Fibroblast of skin of left quadriceps (primary cell): ENCODE measurements at places on chromosomes 4 and X.

GRCh38 chrX:63754136-63754859 lies 30.7 kb downstream of the ARHGEF9 start:
- DNase-seq: no peak

GRCh38 chr4:24000470-24000831 lies 110.6 kb upstream of the PPARGC1A start:
- DNase-seq: no peak

DNA sequence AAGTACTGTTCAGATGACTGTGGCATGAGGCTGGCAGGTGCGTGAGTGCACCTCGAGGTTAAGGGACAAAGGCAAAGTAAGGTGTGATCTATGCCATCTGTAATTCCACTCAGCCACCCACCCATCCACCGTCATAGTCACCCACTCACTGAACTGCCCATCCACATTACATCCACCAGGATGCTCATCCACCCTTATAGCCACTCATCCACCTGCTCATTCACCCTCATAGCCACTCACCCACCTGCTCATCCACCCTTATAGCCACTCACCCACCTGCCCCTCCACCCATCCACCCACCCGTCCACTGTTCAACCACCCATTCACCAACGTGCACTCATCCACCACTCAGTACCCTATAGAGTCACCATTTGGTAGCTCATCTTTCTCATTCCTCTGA lies 64.1 kb upstream of the UXT start:
- DNase-seq: no peak

GRCh38 chr4:147093206-147093605 lies 147.5 kb upstream of the TTC29 start:
- DNase-seq: no peak

DNA sequence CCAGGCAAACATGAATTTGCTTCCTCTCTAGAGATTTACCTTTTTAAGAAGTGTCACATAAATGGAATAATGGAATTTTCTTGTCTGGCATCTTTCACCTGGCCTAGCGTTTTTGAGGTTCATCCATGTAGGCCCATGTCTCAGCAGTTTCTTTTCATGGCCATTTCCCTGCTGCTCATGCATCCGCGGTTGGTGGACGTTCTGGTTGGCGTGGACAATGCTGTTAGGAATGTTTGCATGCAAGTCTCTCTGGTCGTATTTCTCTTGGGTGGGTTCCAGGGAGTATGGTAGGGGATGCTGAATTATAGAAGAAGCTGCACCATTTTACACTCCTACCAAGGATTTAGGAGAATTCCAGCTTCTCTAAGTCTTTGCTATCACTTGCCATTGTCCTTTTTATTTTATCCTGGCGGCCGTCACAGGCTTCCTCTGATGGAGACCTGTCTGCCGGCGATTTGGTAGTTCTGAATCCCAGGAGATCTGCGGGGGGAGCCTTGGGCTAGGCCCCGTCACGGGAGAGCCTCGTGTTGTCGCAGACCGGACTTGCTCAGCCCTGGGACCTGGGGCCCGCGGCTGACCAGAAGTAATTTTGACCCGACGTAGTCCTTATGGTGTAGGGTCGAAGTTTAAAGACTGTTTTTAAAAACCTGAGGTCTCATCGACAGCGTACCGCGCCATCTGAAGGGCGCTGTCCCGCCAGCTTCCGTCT lies 56.9 kb upstream of the TADA2B start:
- DNase-seq: no peak

DNA sequence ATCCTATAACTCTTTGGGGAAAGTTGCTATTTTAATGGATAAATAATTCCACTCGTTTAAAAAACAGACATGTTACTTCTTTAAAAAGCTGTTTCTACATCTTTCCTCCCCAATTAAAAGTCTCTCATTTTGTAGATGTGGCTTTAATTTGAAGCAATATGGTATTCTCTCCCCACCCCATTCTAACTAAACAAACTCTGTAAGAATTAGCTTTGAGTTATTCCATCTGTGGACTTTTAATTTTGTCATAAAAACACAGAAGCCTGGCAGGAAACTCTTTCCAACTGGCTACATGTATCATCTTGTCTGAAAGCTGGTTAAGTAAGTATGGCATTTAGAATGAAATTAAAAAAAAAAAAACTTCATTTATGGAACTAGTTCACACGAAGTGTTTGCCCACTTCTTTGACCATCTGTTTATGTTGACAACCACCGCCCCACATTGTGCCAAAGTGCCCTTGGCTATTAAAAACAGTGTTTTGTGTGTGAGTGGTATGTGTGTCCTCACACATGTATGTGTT lies 140.3 kb downstream of the NAA11 start:
- no peak for DNase-seq

DNA sequence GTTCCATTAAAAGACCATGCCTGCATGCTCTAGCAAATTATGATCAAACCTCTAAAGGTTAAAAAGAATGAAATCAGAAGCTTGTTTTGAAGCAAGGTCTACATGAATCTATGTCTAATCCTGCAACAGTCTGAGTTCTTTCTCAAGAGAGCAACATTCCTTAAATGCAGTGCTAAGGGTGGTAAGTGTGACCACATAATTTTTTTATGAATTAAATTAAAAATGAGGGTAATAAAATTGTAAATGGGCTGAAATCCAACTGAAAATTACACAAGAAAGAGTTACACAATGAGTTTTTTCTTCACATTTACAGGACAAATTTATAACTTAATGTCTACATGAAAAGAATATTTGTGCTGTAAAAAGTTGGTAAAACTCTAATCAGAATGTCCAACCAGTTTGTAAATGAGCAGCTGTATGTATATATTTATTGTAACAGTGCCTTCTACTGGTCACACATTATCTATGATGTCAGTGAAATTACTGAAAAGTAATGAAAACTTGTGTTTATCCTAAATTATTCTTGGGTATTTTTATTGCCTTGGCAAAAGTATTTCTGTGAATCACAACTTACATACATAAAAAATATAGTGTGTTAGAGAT lies 336.3 kb upstream of the PITX2 start:
- DNase-seq: peak; percentile 47

DNA sequence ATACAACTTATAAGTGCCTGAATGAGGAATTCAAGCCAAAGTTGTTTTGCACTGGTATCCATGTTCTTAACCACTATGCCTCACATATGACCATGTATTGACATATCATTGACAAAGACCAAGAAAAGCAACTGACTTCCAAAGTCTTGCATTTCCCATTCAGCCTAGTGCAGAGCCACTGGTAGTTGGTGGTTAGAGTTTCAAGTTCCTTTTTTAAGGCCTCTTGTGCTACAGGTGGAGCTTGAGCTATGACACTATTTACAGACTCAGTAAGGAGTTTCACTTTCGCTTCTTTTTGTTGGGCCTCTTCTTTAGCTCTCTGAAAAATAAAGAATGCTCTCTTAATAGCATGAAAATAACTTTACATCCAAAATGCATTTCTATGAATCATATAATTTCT lies 763.0 kb downstream of the DMD start:
- no peak for DNase-seq

DNA sequence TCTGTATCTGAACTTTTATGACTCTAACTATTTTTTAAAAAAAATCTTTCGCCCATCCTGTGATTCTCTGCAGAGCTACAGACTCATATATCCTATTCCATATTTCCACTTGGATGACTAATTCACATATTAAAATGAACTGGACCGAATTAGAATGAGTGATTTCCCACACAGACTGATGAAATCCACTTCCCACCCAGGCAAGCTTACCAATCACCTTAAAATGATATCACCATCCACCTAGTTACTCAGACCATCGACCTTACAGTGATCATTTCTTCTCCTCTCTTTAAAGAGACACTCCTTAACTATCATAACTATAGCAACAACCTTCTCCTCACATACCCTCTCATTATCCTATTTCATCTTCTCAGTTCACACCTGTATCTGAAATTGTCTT lies 34.1 kb upstream of the GUCY1B1 start:
- no peak for DNase-seq

DNA sequence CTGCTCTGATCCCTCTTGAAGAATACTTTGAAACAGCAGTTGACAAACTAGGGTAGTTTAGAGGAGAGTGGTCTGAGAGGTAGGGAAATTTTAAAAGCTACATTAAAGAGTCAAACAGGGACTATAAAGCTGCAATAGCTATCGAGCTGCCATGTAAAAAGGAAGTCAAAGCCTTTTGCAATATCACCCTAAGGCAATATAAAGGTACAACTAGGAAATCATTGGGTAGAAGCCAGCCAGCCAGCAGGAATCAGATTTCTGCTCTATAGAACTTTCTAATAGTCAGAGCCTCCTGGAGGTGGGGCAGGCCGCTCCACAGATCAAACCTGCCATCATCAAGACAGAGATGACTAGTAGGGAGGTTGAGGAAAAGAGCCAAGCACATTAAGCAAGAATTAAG lies 15.2 kb upstream of the PHOX2B start:
- no peak for DNase-seq

DNA sequence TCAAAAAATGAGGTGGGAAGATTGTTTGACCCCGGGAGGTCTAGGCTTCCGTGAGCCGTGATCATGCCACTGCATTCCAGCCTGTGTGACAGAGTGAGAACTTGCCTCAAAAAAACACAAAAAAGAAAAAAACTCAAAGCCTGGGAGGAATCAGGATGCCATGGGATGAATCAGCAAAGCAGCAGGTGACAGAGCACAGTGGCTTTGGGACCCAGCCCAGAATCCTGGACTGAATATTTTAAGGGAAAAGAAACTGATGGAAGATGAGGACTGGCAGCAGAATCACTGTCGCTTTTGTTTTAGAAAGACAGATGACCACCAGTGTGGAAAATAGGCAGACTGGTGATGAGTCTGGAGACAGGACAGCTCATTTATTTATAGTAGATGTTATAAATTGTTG lies 16.6 kb downstream of the S100G start:
- DNase-seq: no peak

DNA sequence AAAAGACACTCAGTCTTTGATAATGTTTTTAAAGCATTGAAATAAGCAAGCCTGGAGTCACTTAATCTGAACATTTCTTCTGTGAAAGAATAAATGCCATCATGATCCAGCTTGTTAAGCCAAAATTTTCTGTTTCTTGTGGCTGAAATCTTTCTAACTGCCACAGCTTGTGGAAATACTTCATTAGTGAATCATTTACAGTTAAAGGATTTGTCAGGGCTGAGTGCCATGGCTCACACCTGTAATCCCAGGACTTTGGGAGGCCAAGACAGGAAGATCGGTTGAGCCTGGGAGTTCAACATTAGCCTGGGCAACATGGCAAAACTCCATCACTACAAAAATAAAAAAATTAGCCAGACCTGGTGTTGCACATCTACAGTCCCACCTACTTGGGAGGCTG lies 93.3 kb upstream of the PDE5A start:
- DNase-seq: no peak

- DNase-seq: no peak
Observed at GRCh38 chr4:170805352-170805751, 715.6 kb upstream of the AADAT start.

DNA sequence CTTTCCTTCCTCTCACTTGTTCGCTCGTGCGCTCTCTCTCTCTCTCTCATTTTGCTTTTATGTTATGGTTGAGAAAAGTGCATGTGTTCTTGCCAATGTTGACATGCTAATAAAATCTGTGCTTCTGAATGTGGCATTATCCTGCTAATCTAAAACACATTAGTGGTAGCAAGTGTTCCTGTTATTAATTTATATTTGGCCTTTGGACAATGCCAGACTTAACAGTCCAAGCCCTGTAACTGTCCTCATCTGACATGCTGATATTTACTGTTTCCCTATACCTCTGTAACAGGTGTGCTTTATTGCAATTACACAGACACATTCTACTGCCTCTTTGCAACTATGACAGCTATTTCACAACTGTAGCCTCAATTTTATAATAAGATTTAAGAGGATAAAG lies 2.7 kb downstream of the PPARGC1A start:
- DNase-seq: no peak

DNA sequence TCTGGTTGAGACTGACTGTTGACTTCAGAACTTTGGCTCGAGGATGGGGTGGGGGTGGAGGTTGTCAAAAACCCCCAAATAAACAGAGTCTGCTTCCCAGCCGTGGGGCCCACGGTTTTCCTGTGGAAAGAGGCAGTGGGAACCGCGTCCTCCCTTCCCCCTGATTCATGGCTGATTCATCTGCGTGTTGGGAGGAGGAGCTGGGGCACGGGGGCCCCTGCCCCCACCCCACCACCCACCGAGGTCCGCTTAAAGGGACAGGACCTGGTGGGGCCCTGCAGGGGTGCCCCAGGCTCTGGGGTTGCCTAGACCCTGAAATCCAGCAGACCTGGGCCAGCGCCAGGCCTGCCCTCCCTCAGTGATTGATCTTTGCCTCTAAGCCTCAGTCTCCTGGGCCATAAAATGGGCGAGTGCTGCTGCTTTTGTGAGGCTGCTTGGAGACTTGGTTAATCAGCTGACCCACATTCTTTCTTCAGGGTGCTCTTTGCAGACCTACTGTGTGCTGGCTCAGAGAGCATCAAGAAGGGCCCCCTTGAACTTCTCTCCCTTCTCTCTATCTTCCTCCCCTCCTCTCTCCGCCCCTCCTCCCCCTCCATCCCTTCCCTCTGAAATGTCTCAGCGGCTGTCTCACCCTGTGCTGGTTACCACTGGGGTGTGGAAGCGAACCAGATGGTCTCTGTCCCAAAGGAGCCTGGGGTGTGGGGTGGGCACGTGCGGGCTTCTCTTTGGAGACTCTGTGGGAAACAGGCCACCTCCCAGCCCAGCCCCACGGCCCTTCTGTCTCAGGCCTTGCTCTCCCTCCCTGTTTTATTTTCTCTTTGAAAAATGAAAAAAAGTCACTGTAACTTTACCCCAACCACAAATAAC lies 9.1 kb downstream of the HTRA3 start:
- DNase-seq: peak; percentile 96

- peak; percentile 44 for DNase-seq
Observed at GRCh38 chr4:74311696-74312313, 3.5 kb downstream of the EPGN start.

DNA sequence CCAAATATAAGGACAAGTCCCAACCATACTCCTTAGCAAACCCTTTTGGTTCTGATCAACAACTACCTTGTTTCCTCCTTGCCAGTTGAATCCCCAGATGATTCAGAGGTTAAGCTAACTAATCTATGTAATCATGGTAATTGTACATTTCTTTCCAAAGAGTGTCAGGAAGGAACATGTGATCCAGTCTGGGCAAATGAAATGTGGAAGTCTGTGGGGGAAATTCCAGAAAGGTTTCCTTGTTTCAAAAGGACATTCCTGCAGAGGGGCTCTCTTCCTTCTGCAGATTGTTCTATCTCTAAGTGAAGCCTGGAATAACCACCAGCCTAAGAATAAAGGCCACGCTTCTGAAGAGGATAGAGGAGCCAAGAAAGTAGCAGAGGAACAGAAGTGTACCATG lies 7.0 kb downstream of the PRSS12 start:
- no peak for DNase-seq

DNA sequence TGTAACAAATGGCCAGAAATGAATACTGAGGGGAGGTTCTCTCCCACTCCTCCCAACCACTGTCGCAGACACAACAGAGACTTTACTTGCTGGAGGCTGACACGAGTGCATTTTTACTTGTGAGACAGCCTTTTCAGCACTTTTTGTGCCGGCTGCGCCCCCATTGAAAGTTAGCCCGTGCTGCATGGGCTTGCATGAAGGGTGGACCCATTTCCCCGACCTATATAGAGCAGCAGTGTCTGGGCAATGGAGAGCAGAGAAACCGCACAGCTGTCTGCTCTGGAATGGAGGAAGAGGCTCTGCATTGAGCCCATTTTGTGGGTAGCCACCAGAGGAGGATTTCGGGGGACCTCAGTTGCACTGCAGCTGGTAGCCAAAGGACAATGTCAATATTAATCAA lies 208.8 kb downstream of the UGT8 start:
- DNase-seq: no peak
